Stimulated activated CD4-positive, alpha-beta T cell treated with anti-CD3 and anti-CD28 coated beads, Interleukin-12 subunit alpha, Interleukin-12 subunit beta, amount 100 ng/mL, for 4 hours (primary cell): ENCODE measurements at places on chromosomes 7 and 10.

GRCh38 chr10:121791761-121792160, 136.1 kb downstream of the ATE1 start:
- DNase-seq = no peak

DNA sequence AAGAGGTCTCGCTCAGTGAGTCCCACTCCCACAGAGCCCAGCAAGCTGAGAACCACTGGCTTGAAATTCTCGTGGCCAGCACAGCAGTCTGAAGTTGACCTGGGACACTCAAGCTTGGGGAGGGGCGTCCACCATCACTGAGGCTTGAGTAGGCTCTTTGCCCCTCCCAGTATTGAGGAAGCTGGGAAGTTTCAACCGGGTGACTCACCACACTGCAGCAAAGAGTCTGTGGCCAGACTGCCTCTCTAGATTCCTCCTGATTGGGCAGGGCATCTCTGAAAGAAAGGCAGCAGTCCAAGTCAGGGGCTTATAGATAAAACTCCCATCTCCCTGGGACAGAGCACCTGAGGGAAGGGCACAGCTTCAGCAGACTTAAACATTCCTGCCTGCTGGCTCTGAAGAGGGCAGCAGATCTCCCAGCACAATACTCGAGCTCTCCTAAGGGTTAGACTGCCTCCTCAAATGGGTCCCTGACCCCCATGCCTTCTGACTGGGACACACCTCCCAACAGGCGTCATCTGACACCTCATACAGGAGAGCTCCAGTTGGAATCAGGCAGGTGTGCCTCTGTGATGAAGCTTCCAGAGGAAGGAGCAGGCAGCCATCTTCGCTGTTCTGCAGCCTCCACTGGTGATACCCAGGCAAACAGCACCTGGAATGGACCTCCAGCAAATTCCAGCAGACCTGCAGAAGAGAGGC, 970.9 kb upstream of the LRRN3 start:
- no peak for DNase-seq

DNA sequence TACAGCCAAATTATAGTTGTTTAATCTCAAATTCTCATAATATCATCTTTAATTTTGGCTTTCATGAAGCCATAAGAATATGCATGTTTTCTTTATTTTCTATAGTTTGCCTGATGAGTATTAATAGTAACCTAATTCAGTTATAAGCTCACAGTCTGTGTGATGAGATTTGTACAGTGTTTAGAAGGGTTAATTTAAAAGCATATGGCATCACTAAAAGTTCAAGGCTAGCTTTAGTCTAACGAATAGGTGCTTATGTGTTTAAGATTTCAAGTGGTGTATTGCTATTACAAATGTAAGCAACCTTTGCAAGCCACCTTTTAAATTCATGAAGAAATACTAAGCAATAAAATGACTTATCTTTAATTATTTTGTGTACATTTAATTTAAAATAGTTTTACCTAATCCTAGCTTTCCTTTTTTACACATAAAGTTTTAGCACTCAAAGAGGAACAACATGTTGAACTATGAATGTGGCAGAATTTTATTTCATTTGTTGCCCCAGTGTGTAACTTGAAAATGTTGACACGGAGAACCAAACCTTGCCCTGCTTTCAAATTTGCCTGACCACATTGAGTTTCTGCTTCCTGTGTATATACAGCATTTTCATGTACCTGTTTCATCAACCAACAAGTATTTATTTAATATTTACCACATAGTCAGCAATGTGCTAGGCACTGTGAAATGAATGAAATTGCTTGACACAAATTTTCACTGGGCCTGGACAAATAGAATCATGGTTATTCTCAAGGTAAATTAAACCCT, 41.5 kb downstream of the TET1 start:
- DNase-seq = no peak

DNA sequence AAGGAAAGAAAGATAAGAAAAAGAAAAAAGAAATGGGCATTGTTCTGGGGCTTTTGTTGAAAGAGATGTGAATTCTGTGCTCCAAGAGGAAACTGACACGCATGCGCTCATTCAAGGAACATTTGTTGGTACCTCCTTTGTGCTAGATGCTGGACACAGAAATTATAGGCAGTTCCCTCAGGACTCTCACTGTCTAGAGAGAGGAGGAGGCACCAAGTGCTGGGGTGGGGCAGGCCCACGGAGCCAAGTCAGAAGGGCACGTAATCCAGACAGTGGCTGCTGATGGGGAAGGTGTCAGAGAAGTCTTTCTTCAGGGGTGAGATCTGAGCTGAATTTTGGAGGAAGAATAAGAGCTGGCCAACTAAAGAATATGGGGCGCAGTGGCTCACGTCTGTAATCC, 2.9 kb upstream of the ZFYVE27 start:
- DNase-seq = no peak

- DNase-seq = no peak
These were observed 29.7 kb upstream of the GSDME start for GRCh38 chr7:24786941-24787340.

DNA sequence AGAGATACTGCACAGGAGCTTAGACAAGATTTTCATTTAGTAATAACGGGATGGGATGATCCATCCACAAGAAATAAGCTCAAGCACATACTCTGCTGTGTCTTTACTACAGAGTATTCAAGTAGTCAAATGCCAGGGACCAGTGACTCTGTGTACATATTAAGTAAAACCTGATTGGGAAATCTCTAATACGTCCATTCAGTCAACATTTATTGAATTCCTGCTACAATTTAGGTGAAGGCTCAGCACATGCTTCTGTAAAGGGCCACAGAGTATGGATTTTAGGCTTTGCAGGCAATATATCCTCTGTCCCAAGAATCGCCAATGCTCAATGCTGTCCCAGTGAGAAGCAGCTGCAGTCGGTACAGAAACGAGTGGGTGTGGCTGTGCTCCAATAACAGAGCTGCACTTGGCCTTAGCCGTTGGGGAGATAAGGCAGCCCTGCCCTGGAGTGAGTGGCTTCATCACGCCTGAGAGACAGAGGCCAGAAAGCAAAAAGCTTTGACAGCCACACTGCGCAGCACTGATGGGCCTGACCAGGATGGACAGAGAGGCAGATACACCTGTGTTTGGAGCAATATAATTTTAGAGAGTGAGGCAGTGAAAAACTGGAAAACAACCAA, 186.8 kb downstream of the PARD3 start:
- DNase-seq = no peak

DNA sequence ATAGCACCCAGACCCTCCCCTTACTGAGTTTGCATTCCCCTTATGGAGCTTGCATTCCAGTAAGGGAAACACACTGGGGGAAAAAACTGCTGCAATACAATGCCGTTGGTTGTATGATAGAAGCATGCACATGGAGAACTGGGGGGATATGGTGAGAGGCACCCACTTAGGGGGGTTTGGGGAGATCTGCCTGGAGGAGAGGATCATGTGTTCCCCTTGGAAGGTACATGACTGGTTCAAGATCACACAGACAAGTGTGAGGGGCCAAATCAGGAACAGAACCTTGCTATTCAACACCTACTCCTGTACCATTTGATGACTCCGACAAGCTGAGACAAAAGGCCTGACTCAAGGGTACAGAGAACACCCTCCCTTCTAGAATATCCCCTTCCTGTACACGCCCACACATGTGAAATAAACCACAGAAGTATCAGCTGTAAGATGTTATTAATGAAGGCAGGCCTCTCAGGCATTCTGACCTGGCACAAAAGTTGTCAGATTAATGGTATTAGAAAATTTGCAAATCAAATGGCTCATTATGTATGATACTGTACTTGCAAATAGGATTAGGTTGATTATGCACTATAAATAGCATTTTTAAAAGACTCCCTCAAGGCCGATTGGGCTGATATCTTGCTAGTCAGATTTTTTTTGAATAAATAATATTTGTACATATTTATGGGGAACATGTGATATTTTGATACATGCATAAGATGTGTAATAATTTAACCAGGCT, 122.2 kb downstream of the NPY start:
- DNase-seq = no peak

- DNase-seq = no peak
These were observed 98.8 kb downstream of the CNOT4 start for GRCh38 chr7:135411098-135411497.
